Neural crest cell (in vitro differentiated cells): ENCODE measurements at places on chromosomes 6 and 20. TPM values are rescaled to one million over a fixed set of nuclear protein-coding genes. Genes with fewer than 3 reads are reported as not detected.
A peak's percentile ranks its signal among the peaks of the same experiment; 100 is the strongest.

- no peak for DNase-seq
- peak overlapping the region; percentile 58 for H3K27ac ChIP-seq
- no peak overlapping the region for H3K4me3 ChIP-seq
- H3K4me1 ChIP-seq = peaks cover 52% of the 10 kb centered on the region
Observed at GRCh38 chr6:155079985-155080452, 84.9 kb downstream of the TIAM2 start.

The DACT2 gene
- 0.19 and 0.43 TPM in 2 replicates for total RNA-seq

The GGTLC1 gene
- not detected in 2 replicates for total RNA-seq

DNA sequence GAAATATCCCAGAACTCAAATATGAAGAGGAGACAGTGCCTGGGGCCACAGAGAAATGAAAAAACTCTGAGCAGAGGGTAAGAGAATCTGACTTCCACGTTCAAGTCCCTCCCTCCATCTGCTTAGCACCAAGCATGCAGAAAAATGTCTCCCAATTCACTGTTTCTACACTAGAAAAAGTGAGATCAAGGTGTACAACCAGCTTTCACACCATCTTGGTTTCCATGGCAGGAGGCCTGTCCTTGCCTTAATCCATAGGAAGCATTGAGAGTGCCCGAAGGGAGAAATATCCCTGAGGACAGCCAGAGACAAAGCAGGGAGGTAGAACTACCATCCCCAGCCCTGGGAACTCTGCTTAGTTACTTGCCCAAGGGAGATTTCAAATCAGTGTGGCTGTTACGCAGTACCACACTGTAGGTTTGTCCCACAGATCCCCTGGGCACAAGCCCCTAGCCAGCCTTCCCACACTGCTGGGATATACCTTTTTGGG, 82.9 kb downstream of the SCML4 start:
- H3K27ac ChIP-seq = no peak overlapping the region
- no peak for DNase-seq
- no peaks in the 10 kb centered on the region for H3K27me3 ChIP-seq
- H3K4me3 ChIP-seq = no peak overlapping the region
- H3K4me1 ChIP-seq = no peaks in the 10 kb centered on the region

The C20orf202 gene
- total RNA-seq = 0.18 and 0.23 TPM in 2 replicates

DNA sequence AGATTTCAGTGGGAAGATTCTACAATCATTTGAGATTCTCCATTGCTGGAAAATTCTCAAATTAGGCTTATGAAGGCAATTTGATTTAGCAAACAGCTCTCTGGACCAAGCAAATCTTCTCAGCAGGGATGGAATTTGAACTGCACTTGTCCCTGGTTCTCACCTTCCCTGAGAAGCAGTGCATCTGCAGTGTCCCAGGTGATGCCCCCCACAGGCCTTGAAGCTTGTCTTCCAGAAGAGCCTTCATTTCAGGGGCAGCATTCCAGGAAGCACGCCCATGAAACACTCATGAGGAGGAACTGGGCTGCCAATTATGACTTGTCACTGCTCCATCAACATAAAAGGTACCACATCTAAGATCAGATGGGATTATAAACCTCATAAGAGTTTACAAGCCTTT, 82.8 kb upstream of the HDAC2 start:
- no peak overlapping the region for H3K4me3 ChIP-seq
- no peak overlapping the region for H3K27ac ChIP-seq
- no peaks in the 10 kb centered on the region for H3K36me3 ChIP-seq
- no peaks in the 10 kb centered on the region for H3K4me1 ChIP-seq

The SMLR1 gene
- total RNA-seq = not detected in 2 replicates

The COL12A1 gene
- 50.2 and 51.1 TPM in 2 replicates for total RNA-seq

The CDH26 gene
- total RNA-seq = 0.86 and 0.89 TPM in 2 replicates

DNA sequence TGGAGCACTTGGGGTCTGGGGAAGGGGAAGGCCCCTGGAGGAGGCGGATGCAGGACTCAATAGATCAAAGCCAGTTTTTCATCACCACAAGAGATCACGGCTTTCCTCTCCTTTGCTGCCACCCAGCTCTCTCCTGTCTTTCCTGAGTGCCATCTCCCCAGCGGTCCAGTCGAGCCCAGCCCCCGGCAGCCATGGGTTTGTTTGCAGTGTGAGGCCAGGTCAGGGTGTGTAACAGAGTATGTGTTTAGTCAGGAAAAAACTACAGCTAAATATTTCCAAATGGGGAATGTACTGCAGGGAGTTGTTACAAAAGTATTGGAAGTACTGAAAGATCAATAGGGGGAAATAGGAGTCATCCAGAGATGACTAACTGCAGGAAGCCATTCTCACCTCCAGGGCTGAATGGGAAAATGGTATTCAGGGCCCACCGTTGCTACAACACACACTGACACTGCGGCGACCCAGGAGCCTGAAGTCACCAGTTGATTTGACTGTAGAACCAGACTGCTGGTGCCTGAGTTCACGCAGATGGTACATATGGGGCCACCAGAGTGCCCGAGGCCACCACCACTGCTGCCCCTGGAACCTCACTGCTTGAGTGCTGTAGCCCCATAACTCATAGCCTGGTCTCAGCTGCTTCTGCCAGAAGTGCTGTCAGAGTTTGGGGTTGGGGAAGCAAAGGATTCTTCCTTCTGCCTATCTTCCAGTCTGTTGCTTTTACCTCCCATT, 23.6 kb upstream of the FANCE start:
- peaks cover 10% of the 10 kb centered on the region for H3K4me1 ChIP-seq
- H3K4me3 ChIP-seq = no peak overlapping the region
- no peak for DNase-seq
- peak overlapping the region; percentile 16 for H3K27ac ChIP-seq

DNA sequence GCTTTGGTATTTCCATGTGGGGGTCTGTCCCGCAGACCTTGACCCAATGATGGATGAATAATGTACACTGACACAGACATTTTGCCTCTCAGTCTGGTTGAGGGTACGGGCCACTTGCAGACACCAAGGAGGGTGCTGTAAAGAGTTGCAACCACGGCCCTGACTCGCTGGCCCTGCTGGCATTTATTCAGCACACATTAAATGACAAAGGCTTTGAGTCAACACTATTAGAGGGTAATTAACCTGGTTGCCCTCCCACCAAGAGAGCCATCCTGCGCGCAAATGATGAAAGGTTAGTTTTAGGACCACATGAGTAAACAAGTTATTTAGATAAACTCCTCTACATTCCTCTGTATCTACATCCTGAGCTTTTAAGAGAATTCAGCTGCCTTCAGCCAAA, 308.9 kb upstream of the MMS22L start:
- no peaks in the 10 kb centered on the region for H3K36me3 ChIP-seq
- H3K4me1 ChIP-seq = no peaks in the 10 kb centered on the region
- no peak for DNase-seq
- H3K27me3 ChIP-seq = no peaks in the 10 kb centered on the region
- H3K4me3 ChIP-seq = no peak overlapping the region

DNA sequence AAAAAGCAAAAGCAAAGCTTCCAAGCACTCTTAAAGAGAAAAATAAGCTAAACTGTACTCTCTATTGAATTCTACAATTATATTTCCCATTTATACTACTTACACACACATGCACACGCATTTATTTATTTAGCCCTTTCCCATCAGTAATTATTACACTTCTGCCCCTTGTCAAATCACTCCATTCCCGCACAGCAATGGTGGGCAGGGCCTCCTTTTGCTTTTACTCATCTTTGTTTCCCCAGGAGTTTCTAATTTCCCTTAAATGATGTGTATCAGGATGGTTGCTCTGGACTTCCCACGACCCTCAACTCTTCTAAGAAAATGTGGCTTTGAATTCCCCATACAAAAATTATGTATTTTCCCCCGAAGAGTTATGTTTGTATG, 19.9 kb downstream of the PXT1 start:
- H3K4me3 ChIP-seq = peak overlapping the region; percentile 87
- H3K27me3 ChIP-seq = no peaks in the 10 kb centered on the region
- H3K27ac ChIP-seq = peak overlapping the region; percentile 90
- peaks cover 13% of the 10 kb centered on the region for H3K4me1 ChIP-seq
- H3K36me3 ChIP-seq = no peaks in the 10 kb centered on the region

GRCh38 chr20:62339647-62340062, 27.5 kb downstream of the LAMA5 start:
- no peaks in the 10 kb centered on the region for H3K27me3 ChIP-seq
- H3K27ac ChIP-seq = no peak overlapping the region
- H3K36me3 ChIP-seq = peaks cover 7% of the 10 kb centered on the region

DNA sequence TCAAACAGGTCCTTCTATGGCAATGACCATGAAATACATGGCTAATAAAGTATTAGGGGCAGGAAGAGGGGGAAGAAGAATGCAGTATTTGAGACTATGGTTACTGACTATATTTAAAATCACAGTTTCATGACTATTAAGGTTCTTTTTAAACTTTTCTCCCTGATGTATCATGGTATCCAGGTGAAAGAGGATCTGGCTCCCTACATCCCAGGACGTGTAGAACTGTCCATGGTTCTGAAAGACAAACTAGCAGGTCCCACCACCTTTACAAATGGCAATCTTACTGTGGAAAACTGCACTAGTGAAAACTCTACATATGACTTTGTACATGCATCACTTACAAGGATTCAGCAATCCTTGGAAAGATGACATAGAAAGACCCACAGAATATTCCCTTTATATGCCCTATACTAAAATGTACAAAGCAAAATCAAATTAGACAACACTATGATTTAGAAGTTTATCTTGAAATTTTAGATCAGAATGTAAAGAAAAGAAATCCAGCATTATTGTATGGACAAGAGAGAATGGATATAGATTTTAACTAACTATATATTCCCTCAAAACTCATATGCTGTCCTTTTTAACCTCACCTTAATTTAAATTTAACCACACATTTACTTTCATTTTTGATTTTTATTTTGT, 33.5 kb downstream of the RPP21 start:
- peaks cover 92% of the 10 kb centered on the region for H3K27me3 ChIP-seq
- H3K4me3 ChIP-seq = no peak overlapping the region
- no peaks in the 10 kb centered on the region for H3K36me3 ChIP-seq
- H3K4me1 ChIP-seq = no peaks in the 10 kb centered on the region
- no peak for DNase-seq

The TGM3 gene
- 0.23 and 0.43 TPM in 2 replicates for total RNA-seq
